Ovary (tissue), 10 donors: ENCODE measurements at places on chromosomes 3 and 15.

DNA sequence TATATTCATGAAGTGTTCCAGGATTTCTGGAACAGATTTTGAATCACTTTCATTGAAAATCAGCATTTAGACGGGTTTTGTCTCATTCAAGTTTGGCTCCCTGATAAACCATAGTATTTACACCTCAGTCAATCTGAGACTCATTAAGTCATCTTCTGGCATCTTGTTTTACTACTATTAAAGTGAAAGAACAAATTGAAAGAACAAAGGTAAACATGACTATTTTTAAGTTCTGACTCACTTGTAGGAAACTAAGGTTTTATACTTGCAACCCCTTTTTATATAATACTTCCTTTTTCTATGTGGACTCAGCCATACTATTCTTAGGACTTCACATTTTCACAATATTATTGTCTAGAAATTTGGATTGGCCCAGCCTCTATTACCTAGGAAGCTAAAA, 854.4 kb downstream of the SQOR start:
- no peak overlapping the region for H3K4me3 ChIP-seq
- DNase-seq, result no peak
- no peaks in the 10 kb centered on the region for H3K27me3 ChIP-seq
- no peaks in the 10 kb centered on the region for H3K4me1 ChIP-seq

DNA sequence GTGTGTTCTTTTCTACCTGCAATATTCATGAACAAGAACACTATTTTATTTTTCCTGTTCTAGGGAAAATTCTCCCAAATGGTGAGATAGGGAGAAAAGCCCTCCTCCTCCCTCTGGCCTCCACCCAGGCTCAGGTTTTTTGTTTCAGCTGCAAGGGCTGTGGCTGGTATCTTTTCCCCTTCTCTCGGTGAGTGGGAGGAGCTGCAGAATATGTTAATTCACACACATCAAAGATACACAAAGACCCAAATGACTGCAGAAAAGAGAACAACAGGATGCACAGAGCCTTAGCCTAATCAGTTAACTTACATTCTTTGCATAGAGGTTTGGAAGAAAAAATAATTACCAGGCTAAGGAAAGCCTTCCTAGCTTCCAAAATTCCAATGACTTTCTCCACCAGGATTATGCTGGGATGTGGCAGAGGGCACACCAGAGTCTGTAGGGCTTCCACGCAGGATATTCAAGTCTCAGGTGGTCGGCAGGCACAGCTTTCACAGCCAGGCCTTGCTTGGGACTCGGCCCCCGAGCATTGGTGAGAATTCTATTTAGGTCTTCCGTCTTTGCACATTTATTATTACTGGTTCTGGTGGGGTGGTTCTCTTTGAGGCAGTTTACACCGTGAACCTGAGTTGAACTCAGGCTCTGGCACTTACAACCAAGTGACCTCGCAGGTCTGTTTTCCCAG, 64.9 kb downstream of the ABHD5 start:
- no peak overlapping the region for H3K27ac ChIP-seq
- no peaks in the 10 kb centered on the region for H3K36me3 ChIP-seq
- H3K27me3 ChIP-seq, result no peaks in the 10 kb centered on the region
- no peak overlapping the region for H3K4me3 ChIP-seq

DNA sequence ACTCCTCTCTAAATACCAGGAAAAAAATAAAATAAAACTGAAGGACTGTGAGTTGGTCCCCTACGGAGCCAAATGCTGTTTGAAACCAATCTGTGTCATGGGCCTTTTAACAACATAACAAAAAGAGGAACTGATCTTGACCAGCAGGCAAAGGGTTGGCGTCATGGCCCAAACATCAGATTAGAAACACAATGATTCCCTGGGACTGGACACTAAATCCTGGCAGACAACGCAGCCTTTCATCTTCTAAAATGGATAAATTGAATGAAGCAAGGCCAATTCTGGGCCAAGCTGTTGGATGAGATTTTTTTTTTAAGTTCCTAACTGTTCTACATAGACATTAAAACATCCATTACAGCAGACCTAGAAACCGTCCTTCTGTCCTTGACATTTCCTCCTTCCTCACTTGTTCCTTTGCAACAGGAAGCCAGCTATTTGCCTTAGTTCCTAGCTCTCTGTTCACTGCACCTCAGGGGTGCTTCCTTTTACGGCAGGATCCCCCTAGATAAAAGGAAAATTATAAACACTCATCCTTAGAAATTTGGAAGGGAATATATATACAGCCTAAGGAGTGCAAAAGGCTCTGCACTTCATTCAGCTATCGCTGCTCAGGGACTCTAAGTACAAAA, 21.6 kb upstream of the TAFA4 start:
- H3K27ac ChIP-seq, result no peak overlapping the region
- H3K36me3 ChIP-seq, result no peaks in the 10 kb centered on the region
- H3K4me3 ChIP-seq, result no peak overlapping the region
- no peak for DNase-seq
- H3K4me1 ChIP-seq, result peaks cover 6% of the 10 kb centered on the region

- H3K27me3 ChIP-seq, result no peaks in the 10 kb centered on the region
- no peaks in the 10 kb centered on the region for H3K4me1 ChIP-seq
- no peak overlapping the region for H3K4me3 ChIP-seq
- H3K27ac ChIP-seq, result no peak overlapping the region
- no peak for DNase-seq
These were observed 152.3 kb downstream of the XXYLT1 start for GRCh38 chr3:195118671-195119070.

GRCh38 chr3:158108445-158108985, 1.4 kb upstream of the RSRC1 start:
- peaks cover 7% of the 10 kb centered on the region for H3K27me3 ChIP-seq
- H3K4me3 ChIP-seq, result no peak overlapping the region
- H3K36me3 ChIP-seq, result no peaks in the 10 kb centered on the region
- H3K4me1 ChIP-seq, result peaks cover 6% of the 10 kb centered on the region
- no peak for DNase-seq
- no peak overlapping the region for H3K27ac ChIP-seq

DNA sequence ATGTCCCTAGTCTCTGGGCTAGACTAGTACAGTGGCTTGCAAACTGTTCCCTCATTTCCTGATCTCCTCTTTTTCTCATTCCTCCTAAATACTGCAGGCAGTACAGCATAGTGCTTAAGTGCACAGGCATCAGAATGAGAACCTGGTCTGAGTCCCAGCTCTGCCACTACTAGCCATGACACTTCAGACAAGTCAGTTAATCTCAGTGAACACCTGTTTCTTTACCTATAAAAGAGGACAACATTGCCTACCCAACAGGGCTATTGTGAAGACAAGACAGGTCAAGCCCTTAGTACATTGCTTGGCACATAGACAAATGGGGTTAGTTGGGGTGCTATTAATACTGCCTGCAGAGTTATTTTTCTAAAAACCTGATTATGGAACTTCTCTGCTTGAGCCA, 113.3 kb downstream of the RYR3 start:
- no peaks in the 10 kb centered on the region for H3K36me3 ChIP-seq
- no peak for DNase-seq
- H3K27ac ChIP-seq, result no peak overlapping the region
- H3K27me3 ChIP-seq, result no peaks in the 10 kb centered on the region

DNA sequence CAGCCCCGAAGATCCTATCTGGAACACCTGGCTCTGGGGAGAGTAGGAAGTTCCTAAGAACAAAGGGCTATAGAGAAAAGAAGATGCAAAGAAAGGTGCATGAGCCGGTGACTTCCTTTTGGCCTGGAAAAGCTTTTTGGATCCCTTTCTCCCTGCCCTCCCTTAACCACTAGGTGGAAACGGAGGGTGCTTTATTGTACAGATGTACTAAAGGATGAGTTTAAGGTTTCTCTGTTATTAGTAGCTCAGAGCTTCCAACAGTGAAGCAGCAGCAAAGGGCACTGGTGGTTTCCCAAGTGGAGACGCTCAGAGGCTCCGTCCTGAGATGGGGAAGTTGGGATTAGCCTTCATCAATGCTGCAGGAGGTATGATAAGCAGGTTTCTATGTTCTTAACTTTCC, 5.9 kb upstream of the ADGRG7 start:
- no peaks in the 10 kb centered on the region for H3K36me3 ChIP-seq
- H3K4me1 ChIP-seq, result no peaks in the 10 kb centered on the region
- DNase-seq, result no peak

DNA sequence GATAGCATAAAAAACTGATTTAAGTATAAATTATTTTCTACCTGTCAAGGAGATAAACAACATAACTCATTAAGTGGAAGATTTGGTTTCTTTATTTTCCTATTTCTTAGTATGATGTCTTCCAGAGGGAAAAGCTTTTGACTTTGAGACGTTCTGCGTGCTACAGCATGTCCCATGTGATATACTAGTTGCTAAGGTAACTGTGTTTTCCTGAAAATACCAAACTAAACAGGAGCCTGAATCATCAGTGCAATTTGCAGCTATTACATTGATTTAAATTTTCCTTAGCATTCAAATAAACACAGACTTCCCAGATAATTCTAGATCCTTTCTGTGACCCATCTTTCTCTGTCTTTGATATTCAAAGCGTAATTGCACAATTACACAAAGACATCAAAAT, 117.7 kb upstream of the P2RY1 start:
- no peak overlapping the region for H3K27ac ChIP-seq
- no peak for DNase-seq
- H3K27me3 ChIP-seq, result no peaks in the 10 kb centered on the region
- no peaks in the 10 kb centered on the region for H3K36me3 ChIP-seq
- H3K4me1 ChIP-seq, result no peaks in the 10 kb centered on the region

DNA sequence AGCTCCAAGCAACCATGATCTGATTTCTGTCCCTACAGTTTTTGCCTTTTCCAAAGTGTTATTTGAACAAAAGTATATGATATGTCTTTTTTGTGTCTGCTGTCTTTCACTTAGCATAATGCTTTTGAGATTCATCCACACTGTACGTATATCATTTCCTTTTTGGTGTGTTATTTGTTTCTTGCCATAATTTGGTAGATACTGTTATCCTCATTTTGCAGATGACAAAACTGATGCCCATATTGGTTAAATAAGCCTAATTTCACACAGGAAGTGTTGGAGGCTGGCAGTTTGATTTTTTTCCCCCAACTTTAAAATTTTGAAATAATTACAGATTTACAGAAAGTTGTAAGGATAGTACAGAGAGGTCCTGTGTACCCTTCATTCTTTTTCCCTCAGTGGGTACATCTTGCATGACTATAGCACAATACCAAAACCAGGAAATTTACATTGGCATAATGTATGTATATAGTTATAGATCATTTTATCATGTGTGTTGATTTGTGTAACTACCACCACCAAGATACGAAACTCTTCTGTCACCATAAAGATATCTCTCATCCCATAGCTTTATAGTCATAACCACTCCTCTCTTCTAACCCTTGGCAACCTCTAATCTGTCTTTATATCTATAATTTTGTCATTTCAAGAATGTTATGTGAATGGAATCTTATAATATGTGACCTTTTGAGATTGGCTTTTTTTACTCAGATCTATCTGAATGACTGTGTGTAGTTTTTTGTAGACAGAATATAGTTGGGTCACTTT, 55.6 kb downstream of the RASA2 start:
- no peaks in the 10 kb centered on the region for H3K36me3 ChIP-seq
- H3K4me3 ChIP-seq, result no peak overlapping the region
- H3K27me3 ChIP-seq, result no peaks in the 10 kb centered on the region
- no peak for DNase-seq
- no peak overlapping the region for H3K27ac ChIP-seq

GRCh38 chr15:93312891-93313486, 224.0 kb upstream of the RGMA start:
- no peaks in the 10 kb centered on the region for H3K36me3 ChIP-seq

DNA sequence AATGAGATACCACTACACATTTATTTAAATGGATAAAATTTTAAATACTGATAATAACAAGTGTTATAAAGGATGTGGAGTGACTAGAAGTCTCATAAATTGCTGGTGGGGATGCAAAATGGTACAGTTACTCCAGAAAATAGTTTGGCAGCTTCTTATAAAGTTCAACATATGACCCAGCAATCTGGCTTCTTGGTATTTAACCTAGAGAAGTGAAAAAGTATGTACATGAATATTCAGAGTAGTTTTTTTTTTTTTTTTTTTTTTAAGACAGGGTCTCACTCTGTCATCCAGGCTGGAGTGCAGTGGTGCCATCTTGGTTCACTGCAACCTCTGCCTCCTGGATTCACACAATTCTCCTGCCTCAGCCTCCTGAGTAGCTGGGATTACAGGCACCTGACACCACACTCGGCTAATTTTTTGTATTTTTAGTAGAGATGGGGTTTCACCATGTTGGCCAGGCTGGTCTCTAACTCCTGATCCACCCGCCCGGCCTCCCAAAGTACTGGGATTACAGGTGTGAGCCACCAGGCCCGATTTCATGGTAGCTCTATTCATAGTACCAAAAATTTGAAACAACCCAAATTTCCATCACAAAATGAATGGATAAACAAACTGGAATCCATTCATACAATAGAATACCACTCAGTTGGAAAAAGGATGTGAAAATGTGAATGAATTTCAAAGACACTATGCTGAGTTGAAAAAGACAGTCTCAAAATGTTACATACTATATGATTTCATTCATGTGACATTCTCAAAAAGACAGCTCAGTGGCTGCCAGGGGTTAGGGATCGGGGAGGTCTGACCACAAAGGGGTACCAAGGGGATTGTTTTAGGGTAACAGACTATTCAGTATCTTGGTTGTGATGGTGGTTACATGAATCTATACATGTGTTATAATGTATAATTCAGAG, 14.4 kb downstream of the RRP9 start:
- no peaks in the 10 kb centered on the region for H3K27me3 ChIP-seq
- no peaks in the 10 kb centered on the region for H3K4me1 ChIP-seq
- H3K4me3 ChIP-seq, result no peak overlapping the region

DNA sequence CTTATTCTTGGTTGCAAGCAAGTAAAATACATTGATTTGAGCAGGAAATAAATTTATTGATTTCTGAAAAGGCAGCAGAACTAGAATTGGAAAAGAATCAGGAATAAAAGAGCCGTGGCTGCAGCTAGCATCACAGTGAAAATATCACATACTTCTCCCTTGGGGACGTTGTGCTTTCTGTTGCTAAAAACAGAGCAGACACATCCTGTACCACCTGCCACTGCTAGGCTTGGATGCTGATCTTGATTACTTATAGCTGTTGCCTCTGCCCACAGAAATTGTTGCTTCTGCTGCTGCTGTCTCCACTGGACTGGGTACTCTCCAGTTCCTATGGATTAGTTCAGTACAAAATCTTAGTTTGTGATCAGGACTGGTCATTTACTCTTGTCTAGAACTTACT, 283.8 kb downstream of the C3orf38 start:
- H3K4me3 ChIP-seq, result no peak overlapping the region
- DNase-seq, result no peak
- H3K27me3 ChIP-seq, result no peaks in the 10 kb centered on the region
- no peaks in the 10 kb centered on the region for H3K36me3 ChIP-seq
- H3K4me1 ChIP-seq, result no peaks in the 10 kb centered on the region
